NCI-H2171 treated with DMSO at 0.1 percent for 48 hours (cell line): ENCODE measurements at places on chromosomes 2 and 18.

DNA sequence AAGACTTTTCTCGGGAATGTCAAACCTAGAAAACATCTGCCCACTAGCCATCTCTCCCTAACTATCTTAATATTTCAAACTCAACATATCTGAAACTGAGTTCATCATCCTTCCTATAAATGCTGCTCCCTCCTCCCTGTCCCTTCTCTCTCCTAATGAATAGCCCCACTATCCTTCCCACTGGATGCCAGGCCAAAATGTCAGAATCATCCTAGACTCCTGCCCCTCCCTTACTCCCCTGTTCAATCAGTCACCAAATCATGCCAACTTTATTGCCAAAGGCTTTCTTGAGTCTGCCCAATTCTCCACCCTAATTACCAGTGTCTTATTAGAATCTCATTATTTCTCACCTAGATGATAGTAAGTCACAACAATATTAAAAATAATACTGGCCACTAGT lies 8.5 kb downstream of the EVA1A start:
- no peak for DNase-seq

GRCh38 chr2:224333726-224334482 lies 68.0 kb downstream of the FAM124B start:
- no peak for DNase-seq

DNA sequence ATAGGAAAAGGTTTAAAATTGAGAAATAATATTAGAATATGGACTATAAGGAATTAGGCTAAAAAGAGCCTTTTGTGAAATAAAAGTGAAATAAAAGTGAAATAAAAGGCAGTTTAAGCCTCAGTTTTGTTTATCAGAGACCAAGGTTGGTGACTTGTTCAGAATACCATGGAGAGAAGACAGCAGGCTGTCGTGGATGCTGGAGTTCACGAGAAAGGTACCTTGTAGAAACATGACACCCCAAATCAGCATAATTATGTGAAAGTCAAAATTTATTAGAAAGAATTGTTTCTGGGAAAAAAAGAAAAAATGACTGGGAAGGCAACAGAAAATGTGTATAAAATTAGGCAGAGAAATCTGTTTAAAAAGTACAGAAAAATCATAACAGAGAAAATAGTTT lies 46.5 kb upstream of the SPAG16 start:
- DNase-seq, result no peak

GRCh38 chr2:207394812-207395534 lies 134.8 kb upstream of the CREB1 start:
- DNase-seq, result peak; percentile 50

DNA sequence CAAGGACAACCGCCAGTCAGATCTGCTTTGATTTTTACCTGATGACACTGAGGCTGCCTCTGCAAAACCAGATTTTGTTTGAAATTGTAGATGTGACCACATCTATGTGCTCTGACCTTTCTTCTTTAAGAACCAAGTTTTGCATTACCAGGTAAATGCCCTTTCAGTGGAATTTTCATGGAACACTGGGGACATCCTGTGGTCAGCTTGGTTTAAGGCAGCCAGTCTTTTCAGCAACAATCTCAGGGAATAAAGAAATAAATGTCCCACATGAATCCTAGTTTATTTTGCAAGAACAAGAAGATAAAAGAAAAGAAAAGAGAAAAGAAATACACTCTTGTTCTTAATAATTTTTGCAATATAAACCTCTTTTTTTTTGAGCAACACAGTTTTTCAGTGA lies 90.6 kb downstream of the POU3F3 start:
- DNase-seq, result peak; percentile 1

- DNase-seq, result no peak
Measured at GRCh38 chr2:58350484-58350883, 109.4 kb upstream of the FANCL start.

DNA sequence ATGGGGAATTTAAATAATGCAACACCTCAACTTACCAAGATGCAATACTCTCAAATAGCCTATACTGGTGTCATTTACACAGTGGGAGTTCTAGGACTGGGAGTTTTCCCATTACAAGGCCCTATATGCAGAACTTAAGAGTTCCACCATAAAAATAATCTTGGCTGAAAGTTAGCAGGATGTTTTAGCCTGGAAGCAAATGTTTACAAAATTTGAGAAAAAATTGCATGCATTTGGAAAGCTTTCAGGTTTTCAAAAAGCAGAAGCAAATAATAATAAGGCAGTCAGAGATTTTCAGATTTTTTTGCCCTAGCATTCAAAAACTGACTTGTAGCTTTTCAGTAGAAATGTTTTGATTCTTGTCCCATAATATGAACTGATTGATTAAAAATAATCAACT lies 397.3 kb downstream of the ARHGAP15 start:
- DNase-seq, result no peak

GRCh38 chr2:186093174-186093573 lies 354.6 kb downstream of the FSIP2 start:
- DNase-seq, result no peak

GRCh38 chr18:57027190-57027708 lies 119.6 kb upstream of the BOD1L2 start:
- DNase-seq, result peak; percentile 74

DNA sequence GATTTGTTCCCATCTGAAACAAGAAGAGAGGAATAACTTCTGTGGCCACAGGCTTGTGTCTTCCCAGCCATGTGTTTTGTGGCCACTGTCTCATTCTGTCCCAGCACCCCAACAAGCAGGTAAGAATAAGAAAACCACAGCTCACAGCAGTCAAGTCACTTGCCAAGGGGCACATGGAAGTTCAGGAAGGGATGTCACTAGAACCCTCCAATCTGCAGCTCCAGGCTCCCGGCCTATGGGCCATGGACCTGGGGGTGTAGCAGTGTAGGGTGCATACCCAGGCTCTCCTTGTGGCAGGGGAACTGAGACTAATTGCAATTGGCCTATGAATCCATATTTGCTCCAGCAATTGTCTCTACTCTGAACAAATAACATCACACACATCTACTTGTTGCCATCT lies 112.5 kb downstream of the TFCP2L1 start:
- DNase-seq, result no peak

- peak; percentile 34 for DNase-seq
Measured at GRCh38 chr2:213316001-213316735, 31.9 kb downstream of the SPAG16 start.

DNA sequence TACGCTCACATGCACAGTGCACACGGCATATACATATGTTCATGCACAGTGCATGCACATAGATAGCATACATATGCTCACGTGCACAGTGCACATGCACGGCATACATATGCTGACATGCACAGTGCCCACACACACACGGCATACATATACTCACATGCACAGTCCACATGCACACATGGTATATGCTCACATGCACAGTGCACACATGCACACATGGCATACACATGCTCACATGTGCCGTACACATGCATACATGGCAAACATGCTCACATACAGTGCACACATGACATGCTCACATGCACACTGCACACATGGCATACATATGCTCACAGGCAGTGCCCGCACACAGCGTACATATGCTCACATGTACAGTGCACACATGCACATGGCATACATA lies 97.7 kb upstream of the CTDP1 start:
- DNase-seq, result no peak

- DNase-seq, result peak; percentile 29
Measured at GRCh38 chr18:2417861-2418610, 153.3 kb downstream of the METTL4 start.

DNA sequence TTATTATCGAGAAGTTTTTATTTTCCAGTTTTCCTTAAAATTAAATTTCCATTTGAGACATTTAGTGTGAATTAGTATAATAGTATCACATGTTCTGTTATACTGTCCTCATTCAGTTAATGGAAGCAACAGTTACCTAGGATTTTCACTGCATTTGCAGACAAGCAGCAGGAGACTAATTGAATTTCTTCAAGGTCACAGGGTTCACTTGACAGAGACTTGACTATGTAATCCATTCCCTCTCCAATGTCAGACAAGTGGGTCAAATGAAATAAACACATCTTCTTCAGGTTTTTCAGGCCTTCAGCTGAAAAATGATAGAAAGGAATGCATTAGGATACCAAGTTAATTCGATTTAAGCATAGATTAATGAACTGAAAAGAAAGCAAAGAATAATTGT lies 26.7 kb downstream of the NLRC4 start:
- DNase-seq, result no peak

- DNase-seq, result peak; percentile 49
Measured at GRCh38 chr2:100984892-100985307, 17.2 kb upstream of the RPL31 start.
